ENCODE measurements at places on chromosomes 11 and 22.

DNA sequence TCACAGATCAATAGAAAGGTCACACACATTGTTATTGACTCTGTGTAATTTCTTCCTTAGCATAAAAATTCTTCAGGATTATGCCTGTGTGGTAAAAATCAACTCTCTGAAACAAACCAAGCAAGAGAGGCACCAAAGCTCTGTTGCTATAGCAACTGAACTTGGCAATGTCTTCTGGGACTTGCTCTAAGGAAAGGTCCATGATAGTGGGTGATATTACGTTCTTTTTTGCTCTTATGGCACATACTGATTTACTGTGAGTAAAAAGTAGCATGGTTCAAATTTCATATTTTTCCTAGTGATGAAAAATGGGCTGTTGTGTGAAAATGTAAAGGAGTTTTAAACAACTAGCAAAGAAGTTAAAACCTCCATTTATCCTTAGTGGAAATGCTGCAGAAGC, 66.4 kb downstream of the SVIP start:
- DNase-seq, result no peak

DNA sequence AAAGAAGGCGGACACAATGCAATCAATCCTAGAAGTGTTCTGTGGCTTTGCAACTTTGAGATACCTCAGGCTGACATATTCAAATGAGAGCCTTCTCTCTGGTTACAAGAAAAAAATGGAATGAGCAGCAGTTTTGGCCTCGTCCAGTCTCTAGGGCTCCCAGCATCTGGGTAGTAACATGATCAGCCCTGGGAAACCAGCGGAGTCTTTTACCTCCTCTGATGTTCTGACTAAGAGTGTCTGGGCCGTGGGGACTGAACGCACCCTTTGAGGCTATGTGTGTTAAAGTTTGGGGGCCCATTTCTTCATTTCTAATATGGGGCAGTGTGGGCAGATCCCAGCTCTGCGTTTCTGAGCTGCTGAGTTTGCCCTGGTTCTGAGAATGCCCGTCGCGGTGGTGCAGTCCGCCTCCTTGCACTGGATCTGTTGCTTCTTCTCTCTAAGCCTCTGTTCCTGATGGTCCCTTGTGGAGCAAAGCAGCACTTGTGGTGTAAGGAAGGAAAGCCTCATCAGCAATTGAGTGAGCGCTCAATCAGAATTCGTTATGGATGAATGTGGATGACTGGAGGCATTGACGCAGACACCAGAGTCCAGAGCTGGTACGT, 8.1 kb downstream of the PARVB start:
- DNase-seq, result no peak

GRCh38 chr22:45638834-45639746, 32.5 kb upstream of the ATXN10 start:
- DNase-seq, result no peak

- DNase-seq, result no peak
These were observed 22.4 kb downstream of the PANX1 start for GRCh38 chr11:94150704-94151685.

DNA sequence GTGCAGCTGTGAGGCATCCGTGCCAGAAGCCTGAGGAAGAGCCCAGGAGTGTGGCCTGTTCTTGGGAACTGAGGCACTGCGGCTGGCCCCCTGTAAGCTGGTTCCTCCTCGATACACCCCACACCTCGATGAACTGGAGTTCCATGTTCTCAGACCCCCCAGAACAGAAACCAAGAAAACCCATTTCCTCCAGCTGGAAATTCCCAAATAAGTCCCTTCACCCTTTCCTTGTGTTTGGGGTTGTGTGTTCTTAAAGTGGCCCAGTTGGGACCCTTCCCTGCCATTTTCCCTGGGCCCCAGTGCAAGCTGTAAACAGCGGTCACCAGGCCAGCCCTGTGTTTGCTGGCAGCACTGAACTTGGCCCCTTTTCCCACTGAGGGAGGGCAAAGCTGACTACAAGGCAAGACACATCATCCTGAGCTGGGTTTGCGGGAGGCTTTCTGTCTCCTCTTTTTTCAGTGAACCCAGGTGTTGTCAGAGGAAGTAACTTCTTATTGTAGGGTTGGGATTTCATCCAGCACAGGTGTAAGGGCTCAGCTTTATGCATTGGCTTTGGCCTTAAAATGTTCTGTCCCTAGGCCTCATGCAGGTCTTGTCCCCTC, 60.1 kb upstream of the MPEG1 start:
- no peak for DNase-seq

DNA sequence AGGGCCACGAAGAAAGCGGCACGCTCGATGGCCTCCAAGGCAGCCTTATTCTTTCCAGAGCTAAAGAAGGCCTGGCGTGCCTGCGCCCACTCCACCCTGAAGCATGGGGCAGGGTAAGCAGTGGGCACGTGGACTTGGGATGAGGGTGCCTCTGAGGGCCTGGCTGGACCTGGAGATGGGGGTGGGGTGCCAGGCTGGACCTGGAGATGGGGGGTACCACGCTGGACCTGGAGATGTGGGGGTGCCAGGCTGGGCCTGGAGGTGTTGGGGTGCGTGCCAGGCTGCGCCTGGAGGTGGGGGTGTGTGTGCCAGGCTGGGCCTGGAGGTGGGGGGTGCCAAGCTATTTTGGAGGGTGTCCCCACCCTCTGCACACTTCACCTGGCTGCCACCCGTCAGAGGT, 5.3 kb downstream of the CPT1B start:
- DNase-seq, result no peak

GRCh38 chr11:117828611-117829368, 4.2 kb upstream of the FXYD2 start:
- DNase-seq, result no peak

DNA sequence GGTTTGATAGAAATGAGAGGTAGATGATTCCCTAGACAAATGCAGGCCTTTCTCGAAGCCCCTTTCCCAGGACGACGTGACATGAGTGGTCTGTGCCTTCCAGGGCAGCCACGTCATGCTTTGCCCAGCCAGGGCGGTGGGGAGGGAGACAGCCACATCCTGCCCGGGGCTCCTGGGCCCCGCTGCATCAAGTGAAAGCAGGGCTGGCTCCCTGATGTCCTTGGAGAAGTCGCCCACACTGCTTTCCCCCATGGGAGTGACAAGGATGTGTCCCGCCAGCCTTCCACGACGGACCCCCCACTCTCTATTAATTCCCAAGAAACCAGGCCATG, 13.2 kb downstream of the PPARA start:
- no peak for DNase-seq

DNA sequence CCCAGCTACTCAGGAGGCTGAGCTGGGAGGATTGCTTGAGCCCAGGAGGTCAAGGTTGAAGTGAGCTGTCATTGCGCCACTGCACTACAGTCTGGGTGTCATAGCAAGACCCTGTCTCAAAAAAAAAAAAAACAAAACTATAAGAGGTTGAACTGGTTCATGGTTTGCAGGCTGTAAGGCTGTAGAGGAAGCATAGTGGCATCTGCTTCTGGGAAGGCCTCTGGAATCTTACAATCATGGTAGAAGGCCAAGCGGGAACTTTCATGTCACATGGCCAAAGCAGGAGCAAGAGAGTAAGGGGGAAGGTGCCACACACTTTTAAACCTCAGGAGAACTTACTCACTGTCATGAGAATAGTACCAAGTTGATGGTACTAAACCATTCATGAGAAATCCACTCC, 109.6 kb downstream of the SWAP70 start:
- no peak for DNase-seq

GRCh38 chr11:104060004-104060794, 23.8 kb downstream of the DDI1 start:
- no peak for DNase-seq

DNA sequence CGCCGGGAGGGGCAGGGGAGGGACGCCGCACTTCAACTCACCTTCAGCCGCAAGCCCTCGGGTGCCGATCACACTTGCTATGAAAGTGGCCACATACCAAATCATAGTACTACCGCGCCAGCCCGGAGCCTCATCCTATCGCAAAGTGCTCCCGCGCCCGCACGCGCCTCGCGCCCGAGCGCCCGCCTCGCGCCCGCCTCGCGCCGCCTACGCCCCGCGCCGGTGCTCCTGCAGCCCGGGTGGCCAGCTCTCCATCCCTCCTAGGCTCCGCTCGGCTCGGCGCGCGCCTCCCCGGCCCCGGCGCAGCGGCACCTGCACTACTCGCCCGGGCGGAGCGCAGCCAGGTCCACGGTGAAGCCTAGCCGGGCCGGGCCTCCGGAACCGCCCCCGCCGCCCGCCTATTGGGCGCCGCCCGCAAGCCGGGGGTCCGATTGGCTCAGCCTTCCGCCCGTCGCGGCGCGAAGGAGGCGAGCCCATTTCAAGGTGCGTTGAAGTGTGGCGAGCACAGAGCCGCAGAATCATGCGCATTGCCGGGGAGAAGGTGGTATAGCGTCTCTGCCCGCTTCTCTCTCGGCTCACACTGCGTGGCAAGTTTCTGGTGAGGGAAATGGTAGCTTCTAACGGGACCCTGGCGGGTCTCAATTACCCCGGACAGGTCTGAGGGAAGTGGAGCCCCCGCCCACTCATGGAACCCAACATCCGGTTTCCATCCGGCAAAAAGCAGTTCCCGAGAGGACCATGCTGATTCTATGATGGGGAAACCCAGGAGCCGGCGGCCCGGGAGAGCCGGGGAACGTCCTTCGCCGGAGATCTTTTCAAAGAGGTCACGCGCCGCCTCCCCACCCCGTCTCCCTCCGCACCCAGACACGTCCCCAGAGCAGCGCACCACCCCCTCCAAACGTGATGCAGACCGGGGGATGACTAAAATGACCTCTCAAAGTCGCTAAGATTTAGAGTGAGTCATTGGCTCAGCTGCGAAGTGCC, at the start of gene IGSF9B:
IGSF9B (minus strand) TSS at position 319 of the 984 bp plus-strand sequence; CDS start at position 105, 214 bp downstream.
- peak; percentile 91 for DNase-seq

GRCh38 chr11:105004021-105004420, 18.9 kb downstream of the CASP5 start:
- DNase-seq, result no peak

DNA sequence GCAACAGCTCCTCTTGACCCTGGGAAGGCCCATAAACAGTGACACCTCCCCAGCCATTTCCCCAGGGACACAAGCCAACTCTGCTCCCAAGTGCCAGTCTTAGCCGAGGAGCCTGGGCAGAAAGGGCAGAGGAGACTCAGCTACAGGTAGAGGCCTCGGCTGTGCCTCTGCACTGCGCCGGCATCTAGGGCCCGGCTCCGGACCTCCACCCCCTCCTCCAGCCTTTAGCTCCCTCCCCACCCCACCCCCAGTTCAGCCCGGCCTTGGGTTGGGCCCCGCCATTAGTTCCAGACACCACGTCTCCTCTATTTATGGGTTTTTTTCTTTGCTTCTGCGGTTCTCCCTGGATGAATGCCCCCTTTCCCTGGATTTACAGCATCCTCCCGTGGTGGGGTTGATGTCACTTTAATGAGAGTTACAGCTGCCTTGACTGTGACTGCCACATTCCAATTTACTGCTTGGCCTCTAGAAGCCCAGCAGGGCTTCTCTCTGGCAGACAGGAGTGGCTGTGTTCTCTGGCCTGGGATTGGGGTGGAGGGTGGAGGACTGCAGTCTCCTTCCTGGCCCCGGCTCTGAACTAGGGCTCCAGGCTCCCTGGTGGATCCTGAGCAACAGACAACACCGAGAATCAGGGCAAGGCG, 13.5 kb upstream of the OAF start:
- no peak for DNase-seq

GRCh38 chr11:45885274-45885920, at the start of gene MAPK8IP1:
Gene MAPK8IP1, plus strand, starts transcription at chr11:45885651. Its CDS starts 170 bp downstream, at chr11:45885821.
- peak; percentile 85 for DNase-seq

DNA sequence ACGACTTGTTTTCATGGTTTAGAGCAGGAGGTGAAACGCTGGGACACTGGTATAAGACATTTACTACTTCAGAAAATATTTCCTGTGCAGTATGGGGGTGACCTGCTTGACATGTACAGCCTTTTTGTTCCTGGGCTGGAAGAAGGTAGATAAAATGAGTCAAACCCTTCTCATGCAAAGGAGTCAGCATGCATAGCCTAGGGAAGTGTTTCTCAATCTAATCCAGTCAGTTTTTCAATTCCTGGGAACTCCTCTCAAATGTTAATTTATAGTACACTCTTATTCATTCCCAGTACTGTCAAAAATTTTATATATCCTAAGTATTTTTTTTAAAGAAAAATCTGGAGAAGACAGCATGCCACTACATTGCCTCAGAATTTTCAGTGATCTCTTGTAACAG, 154.7 kb upstream of the GUCY1A2 start:
- no peak for DNase-seq

GRCh38 chr22:27163162-27164137, 506.1 kb downstream of the MIAT start:
- no peak for DNase-seq

GRCh38 chr22:43883012-43883661, 8.7 kb downstream of the PNPLA5 start:
- peak; percentile 31 for DNase-seq

DNA sequence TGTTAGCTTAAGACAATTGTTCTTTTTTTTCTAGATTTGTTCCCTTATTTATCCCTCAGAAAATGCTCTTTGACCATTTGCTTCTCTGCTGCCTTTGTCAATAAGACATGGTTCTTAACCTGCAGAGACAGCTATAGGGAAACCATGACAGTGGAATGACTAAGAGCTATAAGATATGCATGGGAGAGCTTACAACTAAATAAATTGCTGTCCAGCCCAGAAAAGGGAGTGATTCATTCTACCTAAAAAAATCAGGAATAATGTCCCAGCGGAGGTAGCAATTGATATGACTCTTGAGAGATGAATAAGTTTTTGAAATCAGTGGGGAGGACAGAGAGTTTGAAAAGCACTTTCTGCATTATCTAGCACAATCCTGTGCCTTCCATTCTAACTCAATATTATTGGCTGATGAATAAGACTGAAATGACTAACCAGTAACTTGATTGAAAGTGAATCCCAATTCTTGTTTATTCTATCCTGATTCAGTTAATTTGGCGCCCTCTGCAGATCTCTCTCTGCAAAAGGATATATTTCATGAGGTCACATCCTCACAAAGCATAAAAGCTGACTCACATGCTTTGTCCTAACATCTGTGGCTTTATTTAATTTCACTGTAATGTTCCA, 680.5 kb upstream of the API5 start:
- DNase-seq, result no peak

DNA sequence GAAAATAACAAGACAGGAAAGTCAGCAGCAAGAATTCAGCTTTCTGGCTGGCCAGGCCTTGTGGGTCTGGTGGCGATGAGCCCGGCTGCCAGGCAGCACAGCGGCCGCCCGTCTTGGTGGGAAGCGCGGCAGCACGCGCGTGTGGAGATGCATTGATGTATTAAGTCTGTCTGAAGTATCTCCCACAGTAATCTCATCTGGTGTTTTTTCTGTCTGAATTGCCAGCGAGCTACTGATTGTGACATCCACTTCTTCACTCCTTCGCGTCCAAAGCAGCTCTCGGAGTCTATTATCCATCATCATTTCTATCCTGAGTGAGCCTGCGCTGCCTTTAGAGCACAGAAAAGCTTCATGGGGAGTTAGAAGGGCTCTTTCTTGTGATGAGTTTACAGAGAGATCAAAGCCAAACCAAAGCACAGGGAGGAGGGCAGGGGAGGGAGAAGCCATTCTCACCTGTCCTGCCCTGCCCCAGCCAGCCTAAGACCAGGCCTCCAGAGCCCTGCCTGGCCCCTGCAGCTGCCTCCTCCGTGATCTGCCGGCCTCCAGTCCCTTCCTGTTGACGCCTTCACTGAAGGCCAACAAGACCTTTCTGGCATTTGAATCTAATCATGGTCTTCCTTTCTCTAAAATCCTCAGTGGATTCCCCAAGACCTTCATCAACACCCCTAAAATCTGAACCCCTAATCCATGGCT, 1419.0 kb downstream of the TBC1D22A start:
- no peak for DNase-seq

- no peak for DNase-seq
These were observed 38.6 kb upstream of the PDE2A start for GRCh38 chr11:72712841-72713240.

Measured in NCI-H774 (cell line).